ENCODE measurements at places on chromosomes 2 and 18. TPM values are rescaled to one million over a fixed set of nuclear protein-coding genes. Genes with fewer than 3 reads are reported as not detected.

The EIF5B gene
- 19.8 TPM for total RNA-seq

The ALK gene
- total RNA-seq: 0.04 TPM

The AGFG1 gene
- total RNA-seq: 32.7 TPM

The ZBTB7C gene
- 3.2 TPM for total RNA-seq

Data from muscle of leg (tissue), 16 donors.